ENCODE measurements at places on chromosomes 16 and 17.

- DNase-seq: no peak
Observed at GRCh38 chr16:4142268-4142667, 26.0 kb upstream of the ADCY9 start.

DNA sequence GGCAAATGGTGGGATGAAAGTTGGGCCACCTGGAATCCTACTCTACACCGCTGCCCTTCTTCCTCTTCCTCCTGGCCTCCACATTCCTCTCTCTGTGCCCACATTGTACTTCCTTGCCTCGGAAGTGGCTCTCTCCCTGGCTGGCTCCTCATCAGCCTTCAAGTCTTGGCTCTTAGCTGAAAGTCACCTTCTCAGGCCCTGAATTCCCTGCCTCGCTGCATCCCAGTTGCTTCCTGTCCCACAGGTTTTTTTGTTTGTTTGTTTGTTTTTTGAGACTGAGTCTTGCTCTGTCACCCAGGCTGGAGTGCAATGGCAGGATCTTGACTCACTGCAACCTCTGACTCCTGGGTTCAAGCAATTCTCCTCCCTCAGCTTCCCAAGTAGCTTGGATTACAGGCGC, 2.6 kb upstream of the PAM16 start:
- DNase-seq: no peak

DNA sequence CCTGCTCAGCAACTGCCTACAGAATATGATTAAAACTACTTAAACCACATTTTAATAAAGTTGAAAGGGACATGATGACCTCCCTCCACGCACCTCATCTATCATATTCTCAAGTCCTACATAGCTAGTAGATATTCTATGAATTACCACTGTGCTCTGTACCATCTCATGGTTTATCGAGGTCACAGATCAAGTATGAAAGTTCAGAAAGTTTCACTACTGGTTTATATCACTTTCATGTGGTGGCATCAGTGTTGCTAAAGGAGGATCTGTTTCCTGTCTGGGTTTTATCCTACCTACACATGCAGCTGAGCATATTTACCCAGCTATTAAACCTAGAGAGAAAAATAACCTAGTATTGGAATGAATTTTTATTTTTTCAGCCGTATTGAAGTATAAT, 214.9 kb upstream of the MON1B start:
- no peak for DNase-seq

DNA sequence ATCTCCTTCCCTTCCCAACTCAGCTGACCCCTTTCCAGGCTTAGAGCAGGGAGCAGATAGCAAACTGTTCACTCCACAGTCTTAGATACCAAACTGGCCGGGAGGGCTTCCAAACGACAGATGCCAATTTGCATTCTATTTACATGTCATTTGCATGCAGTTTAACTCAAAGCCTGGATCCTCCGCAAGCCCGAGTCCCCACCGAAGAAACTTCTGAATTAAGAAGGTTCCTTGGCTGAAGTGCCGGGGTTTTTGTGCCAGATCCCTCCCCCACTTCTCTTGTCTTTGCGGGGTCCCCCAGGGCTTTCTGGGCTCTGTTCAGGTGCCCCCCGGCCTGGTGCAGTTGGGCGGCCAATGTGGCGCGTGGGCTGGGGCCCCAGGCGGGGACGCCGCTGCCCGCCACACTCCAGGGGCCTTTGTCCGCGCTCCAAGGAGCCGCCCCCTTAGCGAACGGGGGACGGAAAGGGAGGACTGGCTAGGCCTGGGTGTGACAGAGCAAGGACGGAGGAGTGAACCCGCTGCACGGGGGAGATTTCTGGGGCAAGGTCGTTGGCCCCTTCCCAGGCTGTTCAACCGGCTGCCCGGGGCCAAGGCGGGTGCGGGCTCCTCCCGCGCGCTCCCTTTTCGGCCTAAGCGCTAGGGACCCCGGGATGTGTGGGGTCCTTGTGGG, 1.2 kb downstream of the GPRC5B start:
- DNase-seq: no peak

DNA sequence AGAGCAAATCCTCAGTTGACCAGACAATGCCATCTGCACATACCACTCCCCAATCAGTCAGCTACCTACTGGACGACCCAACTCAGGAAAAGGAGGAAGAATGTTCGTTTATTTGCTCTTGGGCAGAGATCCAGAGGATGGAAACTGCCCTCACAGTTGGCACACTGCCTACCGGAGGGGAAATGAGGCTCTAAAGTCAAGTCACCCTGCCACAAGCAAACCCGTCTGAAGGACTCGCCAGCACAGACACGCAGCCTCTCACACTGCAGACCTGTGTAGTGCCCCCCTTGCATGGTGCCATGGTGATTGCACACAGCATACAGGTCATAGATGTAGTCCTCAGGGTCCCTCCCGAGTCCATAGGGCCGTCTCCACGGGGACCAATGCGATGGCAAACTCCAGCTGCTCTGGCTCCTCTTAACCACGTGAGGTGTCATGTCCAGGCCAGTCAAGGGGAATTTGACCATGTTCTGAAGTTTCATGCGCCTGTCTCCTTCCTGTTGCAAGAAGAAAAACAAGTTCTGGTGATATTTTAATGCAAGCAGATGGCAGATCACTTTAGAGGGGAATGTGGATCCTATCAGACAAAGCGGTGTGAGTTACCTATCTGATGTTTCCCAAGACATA, 69.5 kb downstream of the USP31 start:
- DNase-seq: no peak

DNA sequence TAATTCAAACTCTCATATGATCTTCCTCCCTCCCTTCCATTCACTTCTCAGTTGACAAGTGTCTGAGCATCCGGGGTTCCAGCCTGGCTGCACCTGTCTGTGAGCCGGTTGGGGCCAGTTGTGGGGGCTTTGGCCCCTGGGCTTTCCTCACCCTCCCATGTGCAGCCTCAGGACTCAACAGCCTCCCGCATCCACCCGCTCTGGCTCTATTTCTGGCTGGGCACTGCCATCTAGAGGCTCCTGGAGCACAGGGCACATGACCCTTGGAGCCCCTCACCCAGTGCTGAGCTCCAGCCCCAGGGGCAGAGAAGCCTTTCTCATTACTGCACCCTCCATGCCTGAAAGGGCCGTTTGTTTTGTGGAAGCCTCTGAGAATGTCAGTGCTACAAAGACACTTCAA, 43.3 kb downstream of the HAPSTR1 start:
- peak; percentile 79 for DNase-seq

DNA sequence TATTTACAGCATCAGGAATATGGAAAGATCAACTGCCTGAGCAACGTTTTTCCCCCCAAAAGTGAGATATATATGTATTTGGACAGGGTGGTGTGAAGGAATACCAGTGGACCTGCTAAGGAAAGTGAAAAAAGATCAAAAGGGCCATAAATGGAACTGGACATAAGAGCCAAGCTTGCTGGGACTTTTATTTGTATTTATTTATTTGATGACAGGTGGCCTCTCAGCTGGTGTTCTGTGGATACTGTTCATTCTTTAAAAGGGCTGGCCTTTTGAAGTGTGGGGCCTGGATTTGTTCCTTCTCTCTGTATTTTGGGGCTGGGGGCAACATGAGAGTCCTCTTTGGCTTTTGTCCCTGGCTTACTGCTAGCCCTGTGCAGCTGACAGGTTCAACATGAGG, 306.6 kb upstream of the N4BP1 start:
- DNase-seq: no peak

GRCh38 chr16:73872856-73873255, 423.8 kb upstream of the PSMD7 start:
- DNase-seq: no peak

DNA sequence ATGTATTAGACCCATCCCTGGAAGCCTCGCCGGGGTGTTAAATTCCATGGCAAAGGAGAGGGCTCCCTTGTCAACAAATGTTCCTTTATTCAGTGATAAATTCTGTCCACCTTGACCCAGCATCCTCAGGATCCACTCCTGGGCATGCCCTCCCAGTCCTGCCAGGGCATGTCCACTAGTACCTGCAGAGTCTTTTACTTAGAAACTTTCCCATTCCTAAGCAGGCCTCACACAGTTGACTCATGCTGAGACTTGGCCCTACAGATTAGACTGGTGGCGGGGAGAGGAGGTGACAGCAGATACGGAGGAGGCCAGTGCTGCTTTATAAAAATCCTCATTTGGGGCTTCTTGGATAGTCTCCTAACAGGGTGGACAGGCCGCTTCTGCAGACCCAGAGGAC, 88.8 kb downstream of the CYLD start:
- DNase-seq: no peak

DNA sequence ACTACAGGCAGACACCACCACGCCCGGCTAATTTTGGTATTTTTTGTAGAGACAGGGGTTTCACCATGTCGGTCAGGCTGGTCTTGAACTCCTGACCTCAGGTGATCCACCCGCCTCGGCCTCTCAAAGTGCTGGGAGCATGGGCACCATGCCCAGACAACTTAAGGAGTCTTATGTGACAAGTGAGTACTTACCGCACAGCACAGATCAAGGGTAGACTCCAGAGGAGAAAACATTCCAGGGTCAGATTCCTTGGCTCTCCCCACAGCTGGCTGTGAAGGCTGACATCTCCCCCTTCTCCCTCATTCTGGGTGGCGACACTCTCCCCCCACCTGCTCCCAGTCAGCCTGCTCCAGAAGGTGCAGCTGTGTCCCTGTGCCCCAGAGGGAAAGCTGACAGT, 10.6 kb downstream of the ZSCAN10 start:
- no peak for DNase-seq

DNA sequence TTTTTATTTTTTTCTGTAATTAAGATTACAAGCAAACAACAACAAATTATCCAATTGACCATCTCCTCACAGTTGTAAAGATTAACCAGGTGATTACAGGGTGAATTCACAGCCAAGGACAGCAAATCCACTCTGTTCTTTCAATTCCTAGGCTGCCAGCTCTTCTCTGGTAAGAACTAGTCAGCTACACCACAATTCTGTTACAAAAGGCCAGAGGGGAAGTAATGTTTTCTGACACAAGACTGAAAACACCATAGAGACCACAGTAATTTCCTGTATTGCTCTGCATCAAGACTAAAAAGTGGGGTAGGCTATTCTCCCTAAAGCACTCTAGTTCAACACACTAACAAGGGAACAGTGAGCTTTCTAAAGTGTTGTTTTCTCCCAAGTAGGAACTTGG, 10.6 kb downstream of the CA10 start:
- no peak for DNase-seq

- no peak for DNase-seq
Observed at GRCh38 chr17:39960524-39961041, 2.2 kb upstream of the GSDMA start.

GRCh38 chr17:81924557-81925532, 2.7 kb downstream of the MAFG start:
- DNase-seq: no peak

GRCh38 chr17:78998311-78999055, 11.1 kb downstream of the CANT1 start:
- no peak for DNase-seq

DNA sequence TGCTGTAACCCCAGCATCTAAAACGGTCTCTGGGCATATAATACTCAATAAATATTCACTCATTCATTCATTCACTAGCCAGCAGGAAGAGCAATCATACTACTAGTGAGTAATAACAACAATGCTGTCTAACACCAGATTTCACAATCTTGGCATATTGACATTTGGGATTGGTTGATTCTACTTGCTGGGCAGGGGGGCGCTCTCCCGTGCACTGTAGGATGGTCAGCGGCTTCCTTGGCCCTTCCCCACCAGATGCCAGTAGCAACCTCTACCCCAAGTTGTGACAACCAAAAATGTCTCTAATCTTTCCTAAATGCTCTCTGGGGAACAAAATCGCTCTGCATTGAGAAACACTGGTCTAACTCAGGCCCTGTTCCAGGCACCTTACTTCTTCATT, 20.7 kb downstream of the WFDC1 start:
- no peak for DNase-seq

GRCh38 chr17:42233994-42234393, 39.7 kb upstream of the GHDC start:
- DNase-seq: no peak

- DNase-seq: peak; percentile 56
Observed at GRCh38 chr16:1057252-1057932, 15.2 kb upstream of the SSTR5 start.

DNA sequence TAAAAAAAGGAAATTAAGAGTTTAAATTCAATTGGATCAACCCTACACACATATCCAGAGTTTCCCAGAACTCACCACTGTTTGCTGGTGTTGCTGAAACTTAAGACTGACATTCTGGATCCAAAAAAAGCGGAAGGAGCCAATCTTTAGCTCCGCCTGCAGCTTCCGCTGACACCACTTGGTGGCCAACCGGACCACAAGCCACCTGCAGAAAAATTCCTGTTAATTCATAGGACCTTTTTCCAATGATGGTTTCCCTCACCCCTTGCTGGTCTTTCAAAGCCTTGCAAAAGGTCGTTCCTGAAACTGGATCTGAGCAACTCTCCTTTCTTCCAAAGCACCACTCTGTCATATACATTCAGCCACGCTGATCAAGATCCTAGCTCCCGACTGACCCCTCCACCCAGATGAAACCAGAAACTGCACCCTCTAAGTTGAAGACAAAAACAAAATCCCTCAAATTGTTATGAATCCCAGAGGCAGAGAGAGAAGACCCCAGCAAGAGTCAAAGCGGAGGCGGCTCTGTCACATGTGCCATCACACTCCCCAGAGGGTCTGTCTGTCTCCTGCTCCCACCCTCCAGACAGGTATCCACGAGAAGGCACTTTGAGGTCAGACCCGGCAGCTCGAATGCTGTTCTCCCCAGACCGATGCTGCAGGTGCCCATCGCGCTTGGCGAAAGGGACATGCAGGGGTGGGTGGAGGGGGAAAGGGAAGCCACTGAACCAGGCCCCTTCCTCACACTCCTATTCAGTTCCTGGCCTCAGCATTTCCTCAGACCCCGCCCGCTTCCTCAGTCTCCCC, 773 bp downstream of the BLTP2 start:
- DNase-seq: peak; percentile 72

GRCh38 chr16:66188917-66189725, 177.4 kb upstream of the CDH5 start:
- no peak for DNase-seq

GRCh38 chr17:4176808-4177472, 33.9 kb downstream of the CYB5D2 start:
- DNase-seq: no peak

- no peak for DNase-seq
Observed at GRCh38 chr17:73851921-73852320, 207.7 kb upstream of the SDK2 start.

DNA sequence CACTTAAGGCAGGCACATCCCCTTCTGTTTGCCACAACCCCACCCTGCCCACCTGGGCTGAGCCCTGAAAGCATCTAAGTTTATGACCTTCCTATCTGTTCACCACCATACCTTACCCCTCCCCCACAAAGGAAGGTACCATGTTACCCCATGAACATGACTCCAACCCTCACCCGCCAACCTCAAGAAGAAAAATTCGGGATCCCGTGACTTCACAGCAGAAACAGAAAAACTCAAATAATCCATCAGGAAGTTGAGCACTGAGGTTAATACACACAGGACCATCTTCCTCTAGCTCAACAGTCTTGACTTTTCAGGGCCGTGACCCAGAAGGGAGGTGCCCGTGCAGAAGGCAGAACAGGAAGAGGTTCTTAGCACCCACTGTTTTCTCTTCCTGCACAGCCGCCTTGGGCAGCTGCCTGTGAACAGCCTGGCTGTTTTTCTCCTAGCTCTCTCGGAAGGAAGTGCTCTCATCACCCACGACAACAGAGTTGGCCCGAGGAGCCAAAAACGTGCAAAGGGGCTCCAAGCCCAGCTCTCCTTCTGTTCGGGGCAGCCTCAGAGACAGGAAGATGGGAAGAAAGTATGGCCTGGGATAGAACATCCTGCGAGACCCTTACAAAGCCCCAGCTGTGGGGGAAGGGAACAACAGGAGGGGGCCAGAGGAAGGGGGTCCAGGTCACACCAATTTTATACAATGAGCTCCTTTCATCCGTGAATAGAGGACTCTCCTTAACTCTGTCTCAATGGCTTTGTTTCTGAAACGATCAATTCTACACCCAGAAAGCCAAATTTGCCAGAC, 101.1 kb downstream of the XYLT1 start:
- DNase-seq: no peak

Data from HTR-8/SVneo (cell line).